A673 (cell line): ENCODE measurements at places on chromosomes 5 and 9.

DNA sequence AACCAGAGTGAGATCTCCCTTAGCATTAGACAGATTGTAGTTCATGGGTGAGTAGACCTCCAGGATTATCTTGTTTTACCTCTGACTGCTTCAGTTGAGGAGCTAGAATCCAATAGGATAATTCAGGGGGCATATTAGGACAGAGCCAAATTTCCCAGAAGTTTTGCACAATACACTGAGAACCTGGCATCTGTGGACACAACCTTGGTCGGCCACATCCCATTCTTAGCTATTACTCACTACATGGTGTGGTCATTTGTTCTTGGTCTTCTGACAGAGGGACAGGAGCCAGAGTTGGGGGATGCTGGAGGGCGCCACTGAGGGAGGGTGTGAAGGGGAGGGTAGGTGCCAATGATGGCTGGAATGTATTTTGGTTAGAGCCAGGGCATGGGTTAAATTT, 66.6 kb downstream of the NPR3 start:
- no peak for DNase-seq
- H3K36me3 ChIP-seq = no peaks in the 10 kb centered on the region
- no peaks in the 10 kb centered on the region for H3K27me3 ChIP-seq

GRCh38 chr5:150122158-150122510, 33.5 kb downstream of the PDGFRB start:
- H3K27me3 ChIP-seq = no peaks in the 10 kb centered on the region
- no peaks in the 10 kb centered on the region for H3K4me1 ChIP-seq
- no peak overlapping the region for H3K4me3 ChIP-seq
- H3K36me3 ChIP-seq = peaks cover 8% of the 10 kb centered on the region
- DNase-seq = no peak

DNA sequence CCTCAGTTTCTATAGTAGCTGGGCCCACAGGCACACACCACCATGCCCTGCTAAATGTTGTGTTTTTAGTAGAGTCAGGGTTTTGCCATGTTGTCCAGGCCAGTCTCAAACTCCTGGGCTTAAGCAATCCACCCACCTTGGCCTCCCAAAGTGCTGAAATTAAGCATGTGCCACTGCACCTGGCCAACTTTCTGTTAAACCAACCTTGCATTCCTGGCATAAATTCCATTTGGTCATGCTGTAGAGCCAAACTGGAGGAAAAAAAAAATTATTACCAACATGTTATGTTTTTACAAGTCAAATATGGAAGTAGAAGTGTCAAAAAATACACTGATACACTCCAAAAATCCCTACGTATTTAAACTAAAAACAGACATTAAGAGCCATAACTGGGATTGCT, 54.1 kb downstream of the ERMP1 start:
- DNase-seq = no peak
- H3K27me3 ChIP-seq = no peaks in the 10 kb centered on the region

DNA sequence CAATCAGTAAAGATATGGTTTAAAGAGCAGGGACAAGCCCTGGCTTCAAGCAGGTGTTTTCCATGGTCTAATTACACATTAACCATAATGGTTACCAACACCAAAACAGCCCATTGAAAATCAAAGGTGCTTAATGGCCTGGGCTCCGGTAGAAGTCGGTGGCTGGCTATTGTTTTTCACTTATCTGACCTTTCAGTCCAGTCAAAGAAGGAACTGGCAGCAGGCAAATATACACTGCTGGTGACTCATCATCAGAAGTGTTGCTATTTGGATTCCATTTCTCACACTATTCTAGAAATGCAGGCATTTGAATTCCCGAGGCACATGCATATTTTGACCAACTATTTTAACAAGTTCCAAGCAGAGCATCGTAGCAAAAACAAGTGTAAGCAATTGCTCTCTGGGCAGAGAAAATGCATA, 26.3 kb upstream of the GABRP start:
- H3K4me1 ChIP-seq = no peaks in the 10 kb centered on the region
- DNase-seq = no peak
- no peak overlapping the region for H3K4me3 ChIP-seq
- H3K27ac ChIP-seq = no peak overlapping the region
- no peaks in the 10 kb centered on the region for H3K36me3 ChIP-seq
- H3K27me3 ChIP-seq = peaks cover 6% of the 10 kb centered on the region

GRCh38 chr5:14165375-14166106, 22.4 kb downstream of the TRIO start:
- DNase-seq = no peak
- H3K4me3 ChIP-seq = no peak overlapping the region
- no peaks in the 10 kb centered on the region for H3K27me3 ChIP-seq
- no peak overlapping the region for H3K27ac ChIP-seq

- no peaks in the 10 kb centered on the region for H3K4me1 ChIP-seq
- H3K27ac ChIP-seq = no peak overlapping the region
- H3K36me3 ChIP-seq = no peaks in the 10 kb centered on the region
- no peak overlapping the region for H3K4me3 ChIP-seq
Observed at GRCh38 chr9:81526587-81526986, 162.8 kb downstream of the TLE1 start.

DNA sequence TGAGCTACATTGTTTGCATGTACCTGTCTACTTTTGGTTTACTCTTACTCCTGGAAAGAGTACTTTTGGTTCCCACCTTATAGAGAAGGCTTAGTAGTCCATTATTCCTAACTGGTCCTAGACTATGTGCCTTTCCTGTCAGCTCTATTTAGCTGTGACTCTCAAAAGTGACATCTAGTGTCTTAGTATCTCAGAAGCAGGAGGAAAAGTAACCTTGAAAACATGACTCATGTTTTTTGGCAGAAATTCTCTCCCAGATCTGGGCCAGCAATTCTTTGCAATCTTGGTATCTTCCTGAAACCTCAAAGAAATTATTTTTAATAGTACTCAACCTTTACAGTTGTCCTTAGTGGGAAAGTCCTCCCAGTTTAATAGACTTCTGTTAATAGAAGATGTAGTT, 691.7 kb upstream of the SEMA6A start:
- no peak overlapping the region for H3K4me3 ChIP-seq
- no peak for DNase-seq
- no peaks in the 10 kb centered on the region for H3K4me1 ChIP-seq

GRCh38 chr9:69076550-69076949, 41.0 kb downstream of the FXN start:
- no peak overlapping the region for H3K27ac ChIP-seq
- no peak overlapping the region for H3K4me3 ChIP-seq
- no peak for DNase-seq
- no peaks in the 10 kb centered on the region for H3K36me3 ChIP-seq

DNA sequence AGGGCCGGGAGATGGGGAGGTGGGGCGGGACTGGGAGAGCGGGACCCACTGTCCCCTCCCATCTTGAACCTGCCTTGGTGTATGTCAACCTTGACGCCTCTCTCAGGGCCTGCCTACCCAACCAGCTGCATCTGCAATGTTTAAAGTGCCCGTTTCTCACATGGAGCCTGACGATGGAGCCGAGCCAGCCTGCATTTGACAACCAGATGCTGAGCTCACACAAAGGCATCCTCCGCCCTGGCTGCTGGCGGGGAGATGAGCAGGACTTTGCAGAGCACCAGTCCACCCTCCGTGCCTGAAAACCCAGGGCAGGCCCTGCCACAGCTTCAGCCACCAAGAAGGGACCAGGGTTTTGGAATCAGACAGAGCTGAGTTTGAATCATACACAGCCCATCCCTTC, 141.1 kb upstream of the SMIM23 start:
- no peak overlapping the region for H3K4me3 ChIP-seq
- H3K4me1 ChIP-seq = no peaks in the 10 kb centered on the region
- no peaks in the 10 kb centered on the region for H3K36me3 ChIP-seq
- H3K27ac ChIP-seq = no peak overlapping the region
- no peaks in the 10 kb centered on the region for H3K27me3 ChIP-seq

DNA sequence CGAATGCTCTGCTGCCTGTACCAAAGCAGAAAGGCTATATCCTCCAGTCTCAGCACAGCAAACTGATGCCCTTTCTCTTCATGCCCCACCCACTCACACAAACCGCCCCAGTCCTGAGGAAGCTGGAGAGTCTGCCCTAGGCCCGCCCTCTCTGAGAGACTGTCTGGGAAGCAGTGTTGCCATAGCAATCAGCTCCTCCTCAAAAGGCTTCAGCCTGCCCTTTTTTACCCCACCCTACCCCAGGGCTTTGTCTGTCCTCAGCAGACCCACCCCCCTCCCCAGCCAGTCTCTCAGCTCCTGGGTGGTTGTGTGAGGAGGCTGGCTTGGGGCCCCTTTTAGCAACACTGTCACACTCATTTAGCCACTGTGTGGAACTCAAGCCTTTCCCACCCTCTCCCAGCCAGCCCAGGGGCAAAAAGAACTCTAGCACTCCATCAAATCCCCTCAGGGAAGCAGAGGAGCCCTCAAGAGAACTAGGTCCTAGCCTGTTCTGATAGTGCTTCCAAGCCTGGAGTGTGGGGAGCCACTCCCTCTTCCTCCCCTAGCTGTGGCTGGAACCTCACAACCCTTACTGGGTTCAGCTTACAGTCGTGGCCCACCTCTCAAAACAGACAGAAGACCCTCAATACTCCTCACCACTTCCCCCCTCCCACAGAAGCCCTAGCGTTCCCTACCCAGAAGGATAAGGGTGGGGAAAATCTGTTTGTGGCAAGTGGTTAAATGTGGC, 1.4 kb downstream of the ATOSB start:
- no peaks in the 10 kb centered on the region for H3K27me3 ChIP-seq
- no peaks in the 10 kb centered on the region for H3K36me3 ChIP-seq
- peaks cover 37% of the 10 kb centered on the region for H3K4me1 ChIP-seq
- peak overlapping the region; percentile 53 for H3K4me3 ChIP-seq
- H3K27ac ChIP-seq = peak overlapping the region; percentile 83

DNA sequence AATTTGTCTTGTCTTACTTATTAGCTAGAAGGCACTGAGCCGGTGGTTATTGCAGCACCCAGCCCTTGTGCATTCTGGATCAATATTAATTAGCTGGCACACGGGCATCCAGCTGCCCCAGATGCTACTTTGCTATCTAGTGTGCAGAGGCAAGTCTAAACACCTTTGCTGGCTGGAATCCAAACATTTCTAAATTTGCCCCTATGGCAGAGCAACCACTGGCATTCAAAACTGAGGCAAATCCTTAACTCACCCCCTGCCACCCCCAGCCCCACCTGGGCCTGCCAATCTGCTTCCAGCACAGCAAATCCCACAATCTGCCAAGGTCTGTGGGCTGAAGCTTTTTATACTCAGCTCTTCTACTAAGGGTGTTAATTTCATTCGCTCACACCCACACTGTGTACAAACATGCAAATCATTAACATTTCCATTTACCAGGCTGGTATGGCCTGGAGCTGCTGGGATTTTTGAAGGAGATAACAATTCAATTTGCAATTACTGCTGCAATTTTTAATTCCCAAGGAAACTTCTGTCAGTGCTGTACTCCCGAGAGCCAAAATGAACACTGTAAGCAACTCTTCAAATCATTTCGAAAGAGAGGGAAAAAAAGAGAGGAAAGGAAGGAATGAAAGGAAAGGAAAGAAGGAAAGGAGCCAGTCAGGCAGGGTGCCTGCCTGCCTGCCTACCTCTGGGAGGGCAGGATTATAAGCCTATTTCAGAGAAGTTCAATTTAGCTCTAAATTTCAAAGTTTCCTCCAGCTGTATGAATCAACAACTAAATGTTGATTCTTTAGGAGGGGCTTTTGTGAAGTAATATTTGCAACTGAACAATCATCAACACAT, 35.5 kb downstream of the RAPGEF1 start:
- H3K36me3 ChIP-seq = no peaks in the 10 kb centered on the region
- H3K4me3 ChIP-seq = no peak overlapping the region
- no peaks in the 10 kb centered on the region for H3K27me3 ChIP-seq
- no peak overlapping the region for H3K27ac ChIP-seq

GRCh38 chr5:50697739-50698138, 31.3 kb downstream of the PARP8 start:
- H3K4me1 ChIP-seq = no peaks in the 10 kb centered on the region
- H3K27ac ChIP-seq = no peak overlapping the region
- no peak for DNase-seq
- no peaks in the 10 kb centered on the region for H3K36me3 ChIP-seq
- no peaks in the 10 kb centered on the region for H3K27me3 ChIP-seq
- no peak overlapping the region for H3K4me3 ChIP-seq

DNA sequence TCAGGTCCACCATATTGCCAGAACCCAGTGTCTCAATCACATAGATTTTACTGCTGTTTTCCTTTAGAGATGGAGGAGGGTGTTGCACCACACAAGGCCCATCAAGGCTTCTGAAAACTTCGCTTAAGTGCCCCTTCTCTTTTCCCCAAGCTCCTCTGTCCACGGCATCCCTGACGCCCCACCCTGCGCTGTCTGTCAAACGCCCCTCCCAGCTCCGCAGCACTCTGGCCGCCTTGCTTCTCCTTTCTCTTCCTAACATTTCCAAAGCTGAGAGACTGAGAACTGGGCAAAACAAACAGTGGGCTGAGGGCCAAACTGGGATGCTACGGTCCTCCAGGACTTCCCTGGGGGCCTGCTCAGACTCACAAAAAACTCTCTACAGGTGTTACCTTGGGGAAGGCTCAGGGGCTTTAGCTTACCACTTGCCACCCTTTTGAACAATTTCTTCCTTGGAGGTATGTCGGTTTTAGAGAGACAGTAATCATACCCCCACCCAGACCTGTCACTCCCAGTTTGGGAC, 28.3 kb upstream of the ERGIC1 start:
- H3K4me3 ChIP-seq = no peak overlapping the region
- H3K27ac ChIP-seq = no peak overlapping the region
- no peak for DNase-seq
- H3K4me1 ChIP-seq = no peaks in the 10 kb centered on the region

DNA sequence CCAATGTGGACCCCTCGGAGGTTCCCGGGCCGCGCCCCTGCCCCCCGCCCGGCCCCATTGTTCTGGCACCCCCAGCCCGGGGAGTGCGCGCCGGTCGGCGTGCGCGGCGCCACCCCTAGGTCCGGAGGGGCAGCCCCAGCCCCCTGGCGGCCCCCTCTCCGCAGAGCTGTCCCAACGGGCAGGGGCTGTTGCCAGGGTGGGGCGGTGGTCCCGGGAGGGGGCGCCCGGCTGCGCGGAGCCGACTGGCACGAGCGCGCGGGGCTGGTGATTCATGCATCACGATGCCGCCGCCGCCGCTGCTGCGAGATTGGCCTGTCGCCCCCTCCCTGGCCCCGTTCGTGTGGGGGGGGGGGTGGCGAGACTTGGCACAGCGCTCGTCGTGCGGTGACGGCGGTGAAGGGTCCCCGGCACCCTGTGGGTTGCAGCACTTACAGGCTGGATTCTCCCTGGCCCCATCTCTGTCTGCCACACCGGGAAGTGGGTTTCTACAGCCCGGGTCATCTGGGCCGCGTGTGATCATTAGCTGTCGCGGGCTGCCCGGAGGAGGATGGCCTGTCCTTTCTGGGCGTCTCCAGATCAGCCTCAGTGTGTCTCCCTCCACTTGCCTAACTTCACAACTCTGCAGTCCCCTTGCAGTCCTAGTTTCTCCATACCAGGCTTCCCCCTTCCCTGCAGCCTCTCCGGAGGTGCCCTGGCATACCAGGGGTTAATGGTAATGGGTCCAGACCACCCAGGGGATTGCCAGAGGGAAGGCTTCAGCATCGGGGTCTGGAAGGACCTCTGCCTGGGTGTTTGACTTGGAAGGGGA, 858 bp downstream of the NCS1 start:
- peaks cover 9% of the 10 kb centered on the region for H3K4me1 ChIP-seq
- no peak for DNase-seq
- H3K27me3 ChIP-seq = no peaks in the 10 kb centered on the region
- peak overlapping the region; percentile 79 for H3K4me3 ChIP-seq

- no peak overlapping the region for H3K4me3 ChIP-seq
- peaks cover 47% of the 10 kb centered on the region for H3K36me3 ChIP-seq
- H3K27ac ChIP-seq = no peak overlapping the region
- DNase-seq = peak; percentile 80
Observed at GRCh38 chr9:133406480-133407307, 11.1 kb downstream of the REXO4 start.
